ENCODE measurements at places on chromosomes 6 and 20.
A peak's percentile ranks its signal among the peaks of the same experiment; 100 is the strongest.

- DNase-seq: peak; percentile 49
Observed at GRCh38 chr6:157228426-157229131, 94.7 kb downstream of the TMEM242 start.

DNA sequence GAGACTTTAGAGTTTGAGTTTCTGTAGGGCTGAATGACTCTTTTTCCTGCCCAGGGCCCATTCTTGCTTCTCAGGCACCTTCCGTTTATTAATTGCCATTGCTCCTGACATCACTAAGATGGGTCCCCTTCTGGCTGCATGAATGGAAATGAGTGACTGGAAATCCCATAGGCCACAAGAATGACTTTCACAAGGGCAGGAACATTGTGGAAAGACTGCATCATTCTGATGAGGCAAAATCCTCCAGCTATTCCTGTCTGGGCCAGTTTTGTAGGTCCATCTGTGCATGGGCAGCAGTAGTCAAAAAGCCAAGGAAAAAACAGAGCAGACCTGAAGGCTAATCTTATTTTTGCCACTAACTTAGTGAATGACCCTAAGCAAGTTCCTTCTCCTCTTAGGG is 19.3 kb downstream of the TMEM74B start:
- DNase-seq: no peak

DNA sequence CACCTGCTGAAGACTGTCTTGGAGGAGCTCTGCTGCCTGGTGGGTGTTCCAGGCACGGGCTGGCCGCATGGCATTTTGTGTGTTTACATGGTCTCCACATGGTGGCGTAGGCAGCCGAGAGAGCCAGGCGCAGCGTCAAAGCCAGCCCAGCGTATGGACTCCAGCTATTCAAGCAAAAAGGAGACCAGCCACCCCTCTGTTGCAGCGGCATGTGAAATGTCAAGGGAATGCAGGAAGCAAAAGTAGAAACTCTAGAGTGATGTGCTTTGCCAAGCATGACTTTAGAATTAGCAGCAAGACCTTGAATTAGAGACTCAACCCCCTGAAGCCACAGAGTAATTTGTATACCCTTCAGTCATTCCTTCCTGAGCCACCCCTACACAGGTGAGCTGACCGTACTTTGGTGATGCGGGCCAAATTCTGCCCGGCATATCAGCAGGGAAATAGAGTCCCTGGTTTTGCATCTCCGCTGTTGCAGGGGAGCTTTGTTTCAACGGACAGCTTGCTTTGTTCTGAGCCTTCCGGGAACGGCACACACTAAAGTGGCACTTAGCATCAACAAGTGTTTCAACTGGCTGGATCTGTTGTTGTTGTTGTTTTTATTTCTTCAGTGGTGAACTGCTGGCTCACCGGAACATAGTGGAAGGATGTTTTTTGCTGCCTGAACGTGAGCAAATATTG is 48.5 kb downstream of the FNDC1 start:
- DNase-seq: peak; percentile 79

- no peak for DNase-seq
Observed at GRCh38 chr20:63270606-63271325, 1.8 kb upstream of the ARFGAP1 start.

- DNase-seq: peak; percentile 34
Observed at GRCh38 chr20:49785852-49786175, 26.8 kb upstream of the SLC9A8 start.

- DNase-seq: no peak
Observed at GRCh38 chr20:12270863-12271262, 353.2 kb downstream of the BTBD3 start.

DNA sequence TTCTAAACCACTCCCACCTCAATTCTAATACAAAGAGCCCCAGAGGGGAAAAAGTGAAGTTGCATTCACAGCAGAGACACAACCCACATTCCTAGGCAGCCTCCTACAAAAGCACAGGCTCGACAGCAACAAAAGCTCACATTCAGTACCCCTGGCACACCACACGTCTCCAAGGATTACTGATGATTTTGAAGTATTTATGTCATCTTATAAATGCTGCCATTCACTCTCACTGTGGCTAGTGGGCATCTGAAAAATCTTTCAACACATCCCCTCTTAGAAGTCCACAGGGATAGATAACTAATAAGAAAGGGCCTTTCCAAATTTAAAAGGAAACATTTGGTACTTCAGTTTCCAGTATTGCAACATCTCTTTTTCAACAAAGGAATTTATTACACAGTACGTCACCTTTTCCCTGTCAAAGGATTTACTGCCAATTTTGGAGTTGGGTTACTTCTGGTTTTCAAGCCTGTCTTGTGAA is 146.7 kb downstream of the TASP1 start:
- DNase-seq: no peak

DNA sequence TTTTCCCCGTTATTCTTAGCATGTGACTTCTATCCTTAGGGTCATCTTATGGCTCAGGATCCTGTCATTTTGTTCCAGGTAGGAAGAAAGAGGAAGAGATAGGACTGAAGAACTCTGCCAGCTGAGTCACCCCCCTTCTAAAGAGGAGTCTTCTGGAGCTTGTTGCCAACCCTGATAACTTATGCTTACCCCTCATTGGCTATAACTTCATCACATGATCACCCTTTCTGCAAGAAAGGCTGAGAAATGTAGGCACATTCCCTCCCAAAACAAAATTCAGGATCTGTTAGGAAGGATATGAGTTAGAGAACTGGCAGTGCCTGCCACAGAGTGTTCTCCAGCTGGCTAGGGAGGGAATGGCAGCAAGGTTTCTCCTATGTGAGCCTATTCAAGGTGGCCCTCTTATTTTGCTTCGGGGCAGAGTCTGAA is 35.6 kb downstream of the ARFGEF2 start:
- no peak for DNase-seq

- no peak for DNase-seq
Observed at GRCh38 chr6:166237617-166238016, 70.0 kb upstream of the TBXT start.

DNA sequence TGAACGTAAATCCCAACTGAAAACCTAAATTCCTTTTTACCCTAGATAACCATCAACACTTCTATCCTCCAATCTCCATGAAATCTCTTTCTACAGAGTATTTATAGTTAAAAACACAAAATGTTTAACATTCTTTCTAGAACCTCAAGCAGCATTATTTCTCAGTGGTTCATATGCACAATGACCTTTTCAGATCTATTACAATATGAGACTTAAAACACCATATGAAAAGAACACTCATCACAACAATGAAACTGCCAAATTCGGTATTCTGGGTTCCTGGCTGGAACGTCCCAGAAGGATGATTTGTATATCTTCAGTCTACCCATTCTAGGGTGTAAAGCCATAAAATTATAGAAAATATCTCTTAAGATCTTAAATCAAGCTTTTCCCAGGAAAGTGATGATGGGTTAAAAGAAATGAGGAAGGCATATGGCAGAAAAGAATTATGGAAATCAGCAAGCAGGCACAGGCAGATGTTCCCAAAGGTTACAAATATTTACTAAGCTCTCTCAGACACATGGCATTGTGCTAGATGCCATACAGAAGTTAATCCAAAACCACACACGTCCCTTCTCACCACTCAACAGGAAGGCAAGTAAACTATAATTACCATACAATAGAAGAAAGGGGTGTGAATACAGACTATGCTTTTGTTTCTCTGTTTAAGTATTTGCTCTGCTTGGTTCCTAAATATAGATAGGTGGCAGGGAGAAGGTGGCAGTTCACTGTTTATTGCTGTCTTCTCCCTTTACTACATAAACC is 118.0 kb downstream of the CHD6 start:
- no peak for DNase-seq

GRCh38 chr6:153435787-153436186 is 304.7 kb upstream of the RGS17 start:
- no peak for DNase-seq

GRCh38 chr20:41290804-41291389 is 26.6 kb downstream of the ZHX3 start:
- no peak for DNase-seq

- no peak for DNase-seq
Observed at GRCh38 chr20:7199861-7200260, 432.4 kb downstream of the BMP2 start.

DNA sequence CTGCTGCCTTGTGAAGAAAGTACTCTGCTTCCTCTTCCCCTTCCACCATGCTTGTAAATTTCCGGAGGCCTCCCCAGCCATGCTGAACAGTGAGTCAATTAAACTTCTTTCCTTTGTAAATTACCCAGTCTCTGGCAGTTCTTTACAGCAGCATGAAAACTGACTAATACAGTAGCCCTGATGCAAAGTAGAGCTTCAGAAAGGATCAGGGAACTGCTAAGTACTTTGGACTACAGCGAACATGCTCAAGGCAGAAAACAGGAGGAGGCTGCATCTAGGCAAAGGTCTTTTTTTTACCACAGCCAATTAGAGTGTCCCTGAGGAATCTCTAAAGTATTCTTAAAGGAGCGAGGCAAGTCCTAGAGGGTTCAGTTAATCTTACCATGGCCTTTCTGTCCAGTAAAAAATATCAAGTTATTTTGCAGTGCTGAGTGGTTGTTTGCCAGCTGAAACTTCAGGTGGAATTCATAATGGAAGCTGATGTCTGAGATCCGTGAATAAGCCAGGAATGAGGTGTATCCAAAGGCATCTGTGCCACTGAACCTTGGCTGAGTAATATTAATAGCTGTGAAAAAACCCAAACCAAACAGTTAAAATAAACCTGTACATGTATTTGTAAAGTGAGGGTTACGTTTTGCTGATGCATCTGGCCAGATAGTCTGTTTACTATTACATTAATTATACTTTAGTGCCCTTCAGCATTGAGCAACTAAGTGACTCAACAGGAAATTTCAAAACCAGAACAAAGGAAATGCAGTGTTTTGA is 170.4 kb downstream of the PHF3 start:
- no peak for DNase-seq

DNA sequence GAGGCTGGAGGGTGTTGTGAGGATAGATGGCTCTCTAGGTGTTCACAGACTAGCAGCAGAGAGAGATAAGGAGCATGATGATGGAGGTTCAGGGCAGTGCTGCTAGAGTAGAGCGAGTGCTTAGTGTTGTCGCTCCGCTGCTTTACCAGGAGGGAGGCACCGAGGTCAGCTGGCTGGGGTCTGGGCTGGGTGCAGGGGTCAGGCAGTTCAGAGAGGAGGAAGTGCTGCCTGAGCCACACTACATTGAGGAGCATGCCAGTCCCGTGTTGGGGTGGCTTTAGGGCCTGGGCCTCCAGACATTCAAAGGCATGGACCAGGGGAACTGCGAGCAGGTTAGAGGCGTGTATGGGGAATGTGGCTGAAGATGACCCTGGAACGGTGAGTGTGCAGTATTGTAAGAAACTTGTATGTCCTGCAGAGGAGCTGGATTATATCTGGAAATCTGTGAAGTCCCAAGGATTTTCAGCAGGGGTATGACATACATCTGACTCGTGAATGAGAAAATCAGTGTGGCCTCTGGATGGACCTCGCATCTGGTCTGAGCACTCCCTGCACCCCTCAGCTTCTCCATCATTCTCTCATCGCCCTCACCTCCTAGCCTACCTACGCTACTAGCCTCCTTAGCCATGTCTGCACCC is 66.9 kb downstream of the IGF2R start:
- DNase-seq: no peak

GRCh38 chr6:137011406-137011805 is 33.4 kb downstream of the IL20RA start:
- no peak for DNase-seq

DNA sequence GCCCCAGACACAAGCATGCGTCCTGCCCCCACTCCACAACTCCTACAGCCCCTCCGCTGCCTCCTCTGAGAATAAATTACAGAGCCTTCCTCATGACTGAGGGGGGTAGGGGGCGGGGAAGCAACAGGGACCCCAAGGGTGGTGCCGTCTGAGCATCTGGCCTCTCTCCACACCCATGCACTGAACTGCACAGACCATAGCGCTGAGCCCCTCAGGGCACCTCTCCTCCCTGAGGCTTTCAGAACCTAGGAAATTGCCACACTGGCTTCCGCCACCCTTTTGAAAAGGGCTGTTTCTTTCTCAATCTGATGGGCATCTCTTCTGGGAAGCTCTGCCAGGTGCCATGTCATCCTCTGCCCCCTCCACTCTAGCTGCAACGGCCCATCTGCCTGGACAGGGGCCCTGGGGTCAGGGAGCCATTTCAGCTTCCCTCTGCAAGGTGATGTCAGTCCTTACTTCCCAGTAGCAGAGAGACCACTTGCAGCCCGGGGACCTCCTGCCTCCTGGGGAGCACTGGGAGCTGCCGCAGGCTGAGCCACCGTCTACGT is 2.5 kb downstream of the CST7 start:
- DNase-seq: no peak

All from NAMALWA (cell line).